MCF 10A (cell line): ENCODE measurements at places on chromosomes 2 and 18. TPM values are rescaled to one million over a fixed set of nuclear protein-coding genes. Genes with fewer than 3 reads are reported as not detected.

GRHL1 gene
- total RNA-seq = 0.96 and 2.0 TPM in 2 replicates

PLCD4 gene
- 0.40 and 0.86 TPM in 2 replicates for total RNA-seq

WNT6 gene
- not detected in 2 replicates for total RNA-seq

RNF138 gene
- total RNA-seq = 42.3 and 64.5 TPM in 2 replicates

SPDYA gene
- total RNA-seq = 2.6 and 2.8 TPM in 2 replicates

ZSWIM2 gene
- not detected in 2 replicates for total RNA-seq

ZAP70 gene
- not detected in 2 replicates for total RNA-seq

MZT2B gene
- total RNA-seq = 402 and 427 TPM in 2 replicates

REL gene
- total RNA-seq = 11.3 and 12.6 TPM in 2 replicates

- H3K27me3 ChIP-seq = no peaks in the 10 kb centered on the region
- H3K36me3 ChIP-seq = no peaks in the 10 kb centered on the region
- DNase-seq = no peak
- no peaks in the 10 kb centered on the region for H3K4me1 ChIP-seq
- no peak overlapping the region for H3K4me3 ChIP-seq
- no peak overlapping the region for H3K27ac ChIP-seq
Measured at GRCh38 chr2:179842498-179843153, 18.8 kb downstream of the ZNF385B start.

- H3K27ac ChIP-seq = no peak overlapping the region
- peak; percentile 25 for DNase-seq
- H3K27me3 ChIP-seq = no peaks in the 10 kb centered on the region
- H3K4me3 ChIP-seq = no peak overlapping the region
Measured at GRCh38 chr2:70321370-70321769, 19.5 kb upstream of the FAM136A start.

DNA sequence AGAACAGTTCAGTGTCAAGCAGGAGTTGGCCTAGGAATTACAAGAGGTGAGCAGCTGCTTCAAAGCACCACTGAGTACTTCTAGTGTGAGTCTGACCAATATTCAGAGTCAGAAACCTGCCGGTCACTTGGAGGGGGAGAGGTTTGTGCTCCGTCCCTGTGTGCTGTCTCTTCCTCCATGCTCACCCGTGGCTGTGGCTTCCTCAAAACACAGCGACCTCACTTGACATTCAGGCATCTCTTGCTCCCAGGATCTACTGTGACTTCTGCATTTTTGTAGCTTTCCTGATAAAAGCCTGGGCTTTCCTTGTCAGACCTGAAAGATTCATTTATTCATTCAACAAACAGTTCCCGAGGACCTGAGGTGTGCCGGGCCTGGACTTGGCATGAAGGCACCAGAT lies 32.9 kb downstream of the TPRKB start:
- H3K27ac ChIP-seq = no peak overlapping the region
- no peaks in the 10 kb centered on the region for H3K36me3 ChIP-seq
- H3K4me3 ChIP-seq = no peak overlapping the region
- DNase-seq = no peak
- peaks cover 12% of the 10 kb centered on the region for H3K27me3 ChIP-seq

DNA sequence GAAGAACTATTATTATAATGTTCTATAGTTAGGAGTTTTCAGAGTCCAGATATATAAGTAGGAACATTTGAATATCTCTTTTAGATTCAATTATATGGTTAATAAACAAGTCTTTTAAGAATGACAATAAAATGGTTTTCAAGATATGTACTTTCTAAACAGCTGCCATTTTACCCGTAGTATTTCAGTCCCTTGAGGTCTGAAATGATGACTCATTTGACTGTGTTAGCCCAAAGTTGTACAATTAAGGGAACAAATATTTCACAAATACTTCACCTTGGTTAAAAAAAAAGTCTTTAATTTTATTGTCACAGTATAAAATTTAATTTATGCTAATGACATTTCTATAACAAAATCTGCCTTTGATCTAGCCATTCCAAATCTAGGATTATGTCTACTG lies 91.6 kb upstream of the TANK start:
- H3K4me3 ChIP-seq = no peak overlapping the region
- H3K4me1 ChIP-seq = peaks cover 2% of the 10 kb centered on the region
- no peak overlapping the region for H3K27ac ChIP-seq
- no peaks in the 10 kb centered on the region for H3K27me3 ChIP-seq

- H3K27ac ChIP-seq = peak overlapping the region; percentile 61
- peaks cover 67% of the 10 kb centered on the region for H3K4me1 ChIP-seq
- no peak overlapping the region for H3K4me3 ChIP-seq
- DNase-seq = peak; percentile 83
Measured at GRCh38 chr2:98915751-98916358, 20.2 kb downstream of the CRACDL start.

DNA sequence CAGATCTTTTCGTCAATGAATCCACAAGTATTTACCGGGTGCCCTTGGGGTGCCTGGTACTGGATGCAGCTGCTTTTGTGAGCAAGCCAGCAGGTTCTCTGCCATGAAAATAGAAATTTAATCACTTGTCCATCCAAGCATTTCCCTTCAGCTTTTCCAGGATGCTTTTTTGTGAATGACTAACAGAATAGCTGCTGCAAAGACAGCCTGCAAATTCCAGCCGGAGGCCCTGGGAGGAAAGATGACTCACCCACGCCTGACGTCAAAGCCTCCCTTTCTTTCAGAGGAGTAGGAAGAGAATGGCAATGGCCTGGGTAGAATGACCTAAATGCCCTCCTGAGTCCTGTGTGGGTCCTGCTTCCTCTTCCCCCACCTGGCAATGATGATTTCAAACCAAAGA lies 111.9 kb downstream of the AP1S3 start:
- H3K27me3 ChIP-seq = no peaks in the 10 kb centered on the region
- DNase-seq = peak; percentile 97
- peak overlapping the region; percentile 86 for H3K27ac ChIP-seq
- peaks cover 30% of the 10 kb centered on the region for H3K4me1 ChIP-seq

DNA sequence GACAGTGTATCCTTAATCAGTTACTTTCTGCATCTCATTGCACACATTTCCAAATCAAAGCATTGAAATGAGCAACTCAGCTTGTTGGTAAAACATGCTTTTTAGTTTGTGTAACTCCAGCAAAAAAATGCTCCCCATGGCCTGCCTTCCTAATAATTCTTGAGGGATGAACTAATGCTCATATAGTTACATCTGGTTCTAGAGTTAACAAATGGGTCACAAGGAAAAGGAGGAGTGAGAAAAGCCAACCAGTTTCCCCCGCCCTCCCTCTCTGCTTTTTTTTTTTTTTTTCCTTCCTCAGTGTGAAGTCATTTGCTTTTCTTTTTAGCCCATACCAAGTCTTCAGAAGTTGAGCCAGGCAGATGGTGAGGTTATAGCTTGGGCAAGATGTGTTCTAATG lies 231.7 kb downstream of the MTX2 start:
- no peak overlapping the region for H3K4me3 ChIP-seq
- H3K27ac ChIP-seq = no peak overlapping the region
- H3K4me1 ChIP-seq = peaks cover 2% of the 10 kb centered on the region
- no peaks in the 10 kb centered on the region for H3K27me3 ChIP-seq
- no peak for DNase-seq

- no peak overlapping the region for H3K4me3 ChIP-seq
Measured at GRCh38 chr18:48252525-48252924, 156.7 kb downstream of the ZBTB7C start.

GRCh38 chr2:26769089-26769761 lies 5.1 kb downstream of the SLC35F6 start:
- peaks cover 6% of the 10 kb centered on the region for H3K36me3 ChIP-seq
- H3K27me3 ChIP-seq = no peaks in the 10 kb centered on the region
- peak; percentile 91 for DNase-seq
- peak overlapping the region; percentile 87 for H3K27ac ChIP-seq
- H3K4me1 ChIP-seq = peaks cover 50% of the 10 kb centered on the region

DNA sequence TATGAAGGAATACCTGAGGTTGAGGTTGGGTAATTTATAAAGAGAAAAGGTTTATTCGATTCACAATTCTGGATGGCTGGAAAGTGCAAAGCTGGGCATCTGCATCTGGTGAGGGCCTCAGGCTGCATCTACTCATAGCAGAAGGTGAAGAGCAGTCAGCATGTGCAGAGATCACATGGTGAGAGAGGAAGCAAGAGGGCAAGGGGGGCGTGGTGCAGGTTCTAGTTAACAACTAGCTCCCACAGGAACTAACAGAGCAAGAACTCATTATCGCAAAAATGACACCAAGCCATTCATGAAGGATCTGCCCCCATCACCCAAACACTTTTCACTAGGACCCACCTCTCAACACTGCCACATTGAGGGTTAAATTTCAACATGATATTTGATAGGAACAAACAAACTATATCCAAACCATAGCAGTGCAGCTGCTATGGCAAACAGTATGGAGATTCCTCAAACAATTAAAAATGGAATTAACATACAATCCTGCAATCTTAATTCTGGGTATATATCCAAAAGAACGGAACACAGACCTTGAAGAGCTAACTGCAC lies 72.8 kb upstream of the LDLRAD4 start:
- no peak overlapping the region for H3K27ac ChIP-seq
- no peak overlapping the region for H3K4me3 ChIP-seq
- DNase-seq = no peak
- peaks cover 21% of the 10 kb centered on the region for H3K27me3 ChIP-seq
- no peaks in the 10 kb centered on the region for H3K4me1 ChIP-seq

GRCh38 chr2:112582314-112582746 lies 2.1 kb upstream of the CHCHD5 start:
- peak; percentile 73 for DNase-seq
- peaks cover 24% of the 10 kb centered on the region for H3K4me1 ChIP-seq
- peak overlapping the region; percentile 100 for H3K27ac ChIP-seq
- peaks cover 26% of the 10 kb centered on the region for H3K36me3 ChIP-seq

- no peaks in the 10 kb centered on the region for H3K36me3 ChIP-seq
- no peak overlapping the region for H3K4me3 ChIP-seq
- H3K4me1 ChIP-seq = no peaks in the 10 kb centered on the region
- peaks cover 49% of the 10 kb centered on the region for H3K27me3 ChIP-seq
Measured at GRCh38 chr2:15803543-15804245, 136.7 kb upstream of the MYCN start.

DNA sequence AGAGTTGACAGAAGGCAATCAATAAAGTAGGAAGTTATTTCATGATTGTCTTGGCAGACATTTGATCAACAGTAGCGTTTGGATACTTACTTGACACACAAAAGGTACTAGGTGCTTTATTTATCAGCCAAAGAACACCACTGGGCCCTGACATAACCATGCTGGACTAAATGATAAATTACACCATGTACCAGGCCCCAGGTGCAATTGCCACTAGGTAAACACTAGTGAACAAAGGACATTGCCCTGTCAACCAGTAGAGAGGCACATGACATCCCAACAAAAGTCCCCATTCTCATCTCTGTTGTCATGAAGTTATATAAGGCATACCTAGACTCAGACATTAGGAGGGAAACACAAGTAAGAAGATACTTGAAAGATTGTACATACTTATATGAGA lies 747.2 kb downstream of the SATB2 start:
- no peaks in the 10 kb centered on the region for H3K36me3 ChIP-seq
- no peak overlapping the region for H3K4me3 ChIP-seq
- peaks cover 17% of the 10 kb centered on the region for H3K27me3 ChIP-seq
- no peak for DNase-seq
- H3K4me1 ChIP-seq = no peaks in the 10 kb centered on the region

GRCh38 chr2:62578803-62579640 lies 73.0 kb upstream of the TMEM17 start:
- H3K27ac ChIP-seq = peak overlapping the region; percentile 90
- peak; percentile 86 for DNase-seq
- H3K36me3 ChIP-seq = no peaks in the 10 kb centered on the region
- no peaks in the 10 kb centered on the region for H3K27me3 ChIP-seq
- peak overlapping the region; percentile 10 for H3K4me3 ChIP-seq

DNA sequence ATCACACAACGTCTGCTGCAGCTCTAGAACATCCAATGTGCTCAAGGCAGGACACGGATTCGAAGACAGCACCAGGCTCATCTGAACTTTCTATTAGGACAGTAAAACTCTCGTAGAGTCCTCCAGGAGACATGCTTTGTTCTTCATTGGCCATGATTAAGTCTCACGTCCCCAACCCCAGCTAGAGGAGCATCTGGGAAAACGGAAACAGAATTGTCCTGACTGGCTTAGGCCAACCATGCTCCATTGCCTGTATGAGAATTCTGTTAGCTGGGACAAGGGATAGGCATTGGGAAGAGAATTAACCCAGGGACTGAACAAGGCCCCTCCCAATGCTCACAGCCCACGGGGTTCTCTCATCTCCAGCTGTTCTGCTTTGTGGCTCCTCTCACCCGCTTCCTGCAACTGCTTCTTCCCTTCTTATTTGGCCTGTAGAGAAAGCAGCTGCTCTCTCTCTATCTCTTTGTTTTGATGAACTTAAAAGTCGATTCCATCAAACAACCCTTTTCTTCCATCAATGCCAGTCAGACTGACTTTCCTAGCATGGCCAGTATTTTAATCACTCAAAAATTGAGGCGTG lies 75.6 kb downstream of the C1QL2 start:
- no peaks in the 10 kb centered on the region for H3K4me1 ChIP-seq
- H3K27me3 ChIP-seq = peaks cover 11% of the 10 kb centered on the region
- no peak overlapping the region for H3K4me3 ChIP-seq
- no peak for DNase-seq
- H3K27ac ChIP-seq = no peak overlapping the region
- H3K36me3 ChIP-seq = no peaks in the 10 kb centered on the region

DNA sequence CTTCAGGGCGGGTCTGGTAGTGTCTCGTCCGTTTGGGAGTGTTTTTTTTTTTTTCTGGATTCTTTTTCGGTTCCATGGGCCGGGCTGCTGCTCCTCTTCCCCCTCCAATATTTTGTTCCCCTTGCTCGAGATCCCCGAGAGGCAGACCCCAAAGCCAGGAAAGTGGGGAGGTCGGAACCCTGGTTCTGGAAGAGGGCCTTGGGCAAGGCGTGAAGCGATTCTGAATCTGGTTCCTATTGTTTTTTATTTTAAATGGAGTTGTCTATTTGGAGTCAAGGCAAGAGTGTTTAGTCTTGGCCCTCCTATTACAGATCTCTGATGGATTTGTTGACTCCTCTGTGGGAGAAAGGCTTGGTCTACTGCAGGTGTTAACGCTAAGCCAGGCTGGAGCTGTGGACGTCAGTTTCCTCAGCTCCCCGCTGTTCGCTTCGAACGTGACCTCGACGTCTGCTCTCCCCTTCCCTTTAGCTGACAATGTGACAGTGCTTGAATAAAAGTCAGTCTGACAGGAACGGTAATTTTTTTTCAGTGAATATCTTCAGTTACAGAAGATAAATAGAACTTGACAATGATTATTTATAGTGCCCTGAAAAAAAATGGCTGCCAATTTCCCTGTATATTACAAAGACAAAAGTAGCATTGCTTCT lies 683 bp upstream of the DNAJC27 start:
- no peaks in the 10 kb centered on the region for H3K27me3 ChIP-seq
- peaks cover 12% of the 10 kb centered on the region for H3K36me3 ChIP-seq
- no peaks in the 10 kb centered on the region for H3K4me1 ChIP-seq
- H3K4me3 ChIP-seq = peak overlapping the region; percentile 94
- peak overlapping the region; percentile 100 for H3K27ac ChIP-seq
- peak; percentile 49 for DNase-seq

DNA sequence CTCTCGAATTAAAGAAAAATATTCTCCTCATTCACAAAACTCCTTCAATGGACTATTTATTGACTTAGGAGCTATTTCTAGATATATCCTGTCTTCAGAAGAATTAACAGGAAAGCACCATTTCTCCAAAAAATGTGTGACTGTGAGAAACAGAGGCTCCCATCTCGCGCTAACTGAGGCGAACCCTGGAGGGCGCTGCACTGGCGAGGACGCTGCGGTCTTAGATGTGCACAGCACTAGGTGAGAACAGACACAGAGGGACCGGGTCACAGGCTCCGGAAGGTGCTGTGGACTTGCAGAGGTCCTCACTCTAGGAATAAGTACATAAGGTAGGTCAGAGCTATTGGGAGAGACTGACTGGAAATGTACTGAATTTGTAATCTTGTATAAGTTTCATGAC lies 229.7 kb upstream of the SLC35G4 start:
- H3K4me1 ChIP-seq = no peaks in the 10 kb centered on the region
- no peak overlapping the region for H3K27ac ChIP-seq
- peaks cover 5% of the 10 kb centered on the region for H3K27me3 ChIP-seq
- H3K4me3 ChIP-seq = no peak overlapping the region
- no peak for DNase-seq
